ENCODE measurements at places on chromosomes 6 and 20.

DNA sequence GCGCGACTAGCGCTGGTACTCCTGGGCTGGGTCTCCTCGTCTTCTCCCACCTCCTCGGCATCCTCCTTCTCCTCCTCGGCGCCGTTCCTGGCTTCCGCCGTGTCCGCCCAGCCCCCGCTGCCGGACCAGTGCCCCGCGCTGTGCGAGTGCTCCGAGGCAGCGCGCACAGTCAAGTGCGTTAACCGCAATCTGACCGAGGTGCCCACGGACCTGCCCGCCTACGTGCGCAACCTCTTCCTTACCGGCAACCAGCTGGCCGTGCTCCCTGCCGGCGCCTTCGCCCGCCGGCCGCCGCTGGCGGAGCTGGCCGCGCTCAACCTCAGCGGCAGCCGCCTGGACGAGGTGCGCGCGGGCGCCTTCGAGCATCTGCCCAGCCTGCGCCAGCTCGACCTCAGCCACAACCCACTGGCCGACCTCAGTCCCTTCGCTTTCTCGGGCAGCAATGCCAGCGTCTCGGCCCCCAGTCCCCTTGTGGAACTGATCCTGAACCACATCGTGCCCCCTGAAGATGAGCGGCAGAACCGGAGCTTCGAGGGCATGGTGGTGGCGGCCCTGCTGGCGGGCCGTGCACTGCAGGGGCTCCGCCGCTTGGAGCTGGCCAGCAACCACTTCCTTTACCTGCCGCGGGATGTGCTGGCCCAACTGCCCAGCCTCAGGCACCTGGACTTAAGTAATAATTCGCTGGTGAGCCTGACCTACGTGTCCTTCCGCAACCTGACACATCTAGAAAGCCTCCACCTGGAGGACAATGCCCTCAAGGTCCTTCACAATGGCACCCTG is 1.6 kb downstream of the TPBG start:
- DNase-seq: no peak

- DNase-seq: no peak
Measured at GRCh38 chr6:125791820-125792165, 1.0 kb downstream of the NCOA7 start.

DNA sequence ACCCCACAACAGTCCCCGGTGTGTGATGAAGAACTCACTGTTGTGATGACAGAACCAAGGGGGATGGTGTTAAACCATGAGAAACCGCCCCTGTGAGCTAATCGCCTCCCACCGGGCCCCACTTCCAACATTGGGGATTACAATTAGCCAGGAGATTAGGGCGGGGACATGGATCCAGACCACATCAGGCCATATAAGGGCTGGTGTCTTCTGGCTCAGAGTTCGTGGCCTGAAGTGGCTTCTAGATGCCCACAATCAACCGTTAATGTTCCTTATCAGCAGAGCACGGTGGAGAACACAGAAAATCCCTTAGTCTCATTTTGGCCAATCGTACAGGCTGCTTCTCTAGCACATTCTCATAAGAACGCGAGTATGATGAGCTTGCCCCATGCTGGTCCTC is 10.9 kb upstream of the MAS1 start:
- no peak for DNase-seq

- no peak for DNase-seq
Measured at GRCh38 chr20:45290677-45291355, 15.8 kb upstream of the RBPJL start.

DNA sequence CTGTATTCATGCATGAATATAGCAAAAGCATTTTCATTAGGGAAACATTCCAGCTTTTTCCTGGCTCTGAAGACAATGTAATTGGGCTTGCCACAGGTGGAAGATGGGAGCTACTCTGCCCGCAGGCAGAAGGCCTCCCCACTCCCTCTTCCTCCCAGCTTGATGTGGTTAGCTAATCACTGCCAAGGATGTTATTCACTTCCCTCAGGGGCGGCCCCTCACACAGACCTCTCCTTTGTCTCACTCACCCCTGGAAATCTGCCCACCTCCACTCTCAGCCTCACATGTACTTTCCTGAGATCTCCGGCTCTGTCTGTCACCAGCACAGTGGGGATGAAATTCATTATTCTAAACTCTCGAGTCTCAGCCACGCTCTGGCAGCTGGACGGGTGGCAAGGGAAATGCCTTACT is 100.7 kb downstream of the ANKRD60 start:
- DNase-seq: no peak

GRCh38 chr20:382291-383115 is 1.9 kb downstream of the TRIB3 start:
- DNase-seq: no peak

GRCh38 chr6:100809346-100809745 is 71.8 kb downstream of the ASCC3 start:
- DNase-seq: no peak

- no peak for DNase-seq
Measured at GRCh38 chr6:165081944-165082532, 227.4 kb downstream of the C6orf118 start.

DNA sequence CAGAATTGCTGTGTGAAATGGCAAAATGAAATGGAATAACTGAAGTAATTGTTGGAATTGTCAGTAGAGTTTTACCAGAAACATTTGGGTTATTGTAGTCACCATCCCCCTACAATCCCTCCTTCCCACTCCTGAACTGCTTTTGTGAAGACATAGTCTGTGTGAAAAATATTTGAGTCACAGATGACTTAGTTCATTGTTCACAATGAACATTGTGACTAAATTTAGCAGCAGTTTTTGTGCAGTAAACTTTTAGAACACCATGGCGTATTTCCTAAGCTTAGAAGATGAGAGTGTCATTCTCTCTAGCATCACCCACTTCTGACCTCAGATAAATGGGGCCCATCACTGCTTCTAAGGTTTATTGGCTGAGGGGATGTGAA is 11.0 kb downstream of the OTOR start:
- DNase-seq: no peak

DNA sequence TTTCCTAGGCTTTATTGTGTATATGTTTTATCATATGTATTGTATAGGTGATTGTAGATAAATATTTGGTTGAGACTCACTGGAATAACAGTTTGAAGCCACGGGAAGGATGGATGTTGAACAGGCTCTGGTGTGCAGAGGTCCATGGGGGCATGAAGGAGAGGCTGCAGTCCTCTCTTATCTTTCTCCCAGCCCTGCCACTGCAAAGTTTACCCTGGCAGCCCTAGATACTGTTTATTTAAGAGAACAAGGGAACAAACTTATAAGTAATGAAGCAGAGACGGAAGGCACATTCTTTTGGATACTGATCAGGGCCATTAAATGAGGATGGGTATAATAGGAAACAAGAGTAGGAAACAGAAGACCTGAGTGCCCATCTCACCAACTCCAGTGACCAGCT is 103.6 kb upstream of the SCGN start:
- DNase-seq: no peak

DNA sequence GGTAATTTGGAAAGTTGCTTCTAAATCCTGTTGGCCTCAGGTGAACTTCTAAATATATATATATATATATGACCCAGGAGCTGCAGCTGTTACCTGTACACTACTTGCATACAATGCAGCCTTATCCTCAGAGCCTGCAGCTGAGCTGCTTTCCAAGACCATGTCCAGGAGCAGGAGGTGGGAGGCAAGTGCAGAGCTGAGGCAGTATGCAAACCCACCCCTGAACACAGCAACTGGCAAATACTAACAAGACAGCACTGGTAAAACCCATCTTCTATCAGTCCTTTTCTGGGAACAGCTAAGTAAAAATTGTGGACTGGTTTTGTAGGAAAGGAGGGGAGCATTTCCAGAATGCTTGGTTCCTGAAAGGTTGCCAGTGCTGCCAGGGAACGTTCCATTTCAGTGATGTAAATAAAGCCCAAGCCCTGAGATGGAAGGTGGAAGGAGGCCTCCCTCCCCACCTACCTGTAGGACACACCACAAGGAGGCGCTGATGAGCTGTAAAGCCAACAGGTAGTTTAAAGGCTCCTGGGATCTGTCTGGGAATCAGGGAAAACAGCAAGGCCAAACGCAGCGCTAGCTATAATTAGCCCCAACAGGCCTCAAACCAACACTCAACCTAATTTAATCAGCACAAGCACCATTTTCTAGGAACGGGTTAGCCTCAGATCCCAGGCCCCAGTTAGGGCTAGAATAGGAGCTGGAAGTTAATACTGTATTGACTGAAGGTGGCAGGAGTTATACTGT is 93.8 kb upstream of the MAP7 start:
- no peak for DNase-seq

DNA sequence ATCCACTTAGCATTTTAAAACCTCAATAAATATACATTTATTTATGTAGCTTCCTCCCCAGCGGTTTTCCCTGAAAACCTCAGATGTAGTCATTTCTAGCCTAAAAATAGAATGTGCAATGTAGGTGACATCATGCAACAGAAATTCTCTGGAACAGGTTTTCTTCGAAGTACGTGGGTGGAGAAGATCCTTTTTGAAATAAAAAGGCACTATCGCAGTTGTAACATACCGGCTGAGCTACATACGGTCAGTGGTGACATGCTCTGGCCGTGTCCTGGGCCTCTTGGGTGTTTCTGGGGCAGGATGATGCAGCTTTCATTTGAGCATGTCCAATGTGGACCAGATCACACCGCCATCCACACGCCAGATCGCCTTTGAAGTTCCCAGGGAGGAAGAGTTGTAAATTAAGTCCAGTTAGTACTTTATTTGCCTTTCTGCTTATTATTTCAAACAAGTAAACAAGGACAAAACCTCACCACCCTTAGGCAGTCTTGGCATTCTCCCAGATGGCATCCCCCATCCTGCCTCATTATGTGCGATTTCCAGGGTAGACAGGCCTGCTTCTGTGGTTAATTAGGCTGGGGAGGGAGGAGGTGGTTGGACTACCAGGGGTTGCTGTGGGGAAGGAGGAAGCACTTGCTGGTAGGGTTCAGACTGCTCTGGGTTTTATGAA is 109.5 kb upstream of the CLDN20 start:
- DNase-seq: no peak

GRCh38 chr6:81608776-81609175 is 143.7 kb downstream of the TENT5A start:
- no peak for DNase-seq

GRCh38 chr6:82958551-82958950 is 107.1 kb downstream of the UBE3D start:
- DNase-seq: no peak

DNA sequence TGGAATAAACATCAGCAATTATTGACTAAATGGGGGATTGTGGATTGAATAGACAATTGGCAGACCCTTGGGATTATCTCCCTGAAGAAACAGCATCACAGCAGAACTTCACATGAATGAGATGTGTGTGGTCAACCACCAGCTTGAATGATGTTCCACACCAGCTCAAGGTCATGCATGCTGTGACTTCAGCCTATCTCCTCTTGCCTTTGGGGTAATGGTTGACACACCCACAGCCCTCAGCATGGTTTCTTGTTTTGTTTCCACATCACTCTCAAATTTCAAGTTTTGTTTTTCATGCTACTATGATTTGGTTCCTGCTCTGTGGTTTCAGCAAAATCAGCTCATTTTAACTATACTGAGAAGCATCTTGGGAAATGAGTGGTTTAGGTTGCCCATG is 94.3 kb downstream of the PAK5 start:
- no peak for DNase-seq

- DNase-seq: no peak
Measured at GRCh38 chr6:129251669-129252376, 368.9 kb downstream of the LAMA2 start.

DNA sequence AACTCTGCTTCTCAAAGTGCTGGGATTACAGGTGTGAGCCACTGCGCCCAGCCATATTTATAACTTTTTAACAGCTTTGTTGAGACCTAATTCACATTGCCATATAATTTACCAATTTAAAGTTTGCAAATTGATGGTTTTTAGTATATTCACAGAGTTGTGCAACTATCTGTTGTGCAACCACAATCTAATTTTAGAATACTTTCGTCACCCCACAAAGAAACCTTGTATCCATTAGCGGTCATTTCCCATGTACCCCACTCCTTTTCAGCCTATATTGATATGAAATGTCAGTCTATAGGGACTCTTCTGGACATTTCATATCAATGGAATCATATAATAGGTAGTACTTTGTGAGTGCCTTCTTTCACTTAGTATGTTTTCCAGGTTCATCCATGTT is 55.8 kb downstream of the FOXO3 start:
- no peak for DNase-seq

DNA sequence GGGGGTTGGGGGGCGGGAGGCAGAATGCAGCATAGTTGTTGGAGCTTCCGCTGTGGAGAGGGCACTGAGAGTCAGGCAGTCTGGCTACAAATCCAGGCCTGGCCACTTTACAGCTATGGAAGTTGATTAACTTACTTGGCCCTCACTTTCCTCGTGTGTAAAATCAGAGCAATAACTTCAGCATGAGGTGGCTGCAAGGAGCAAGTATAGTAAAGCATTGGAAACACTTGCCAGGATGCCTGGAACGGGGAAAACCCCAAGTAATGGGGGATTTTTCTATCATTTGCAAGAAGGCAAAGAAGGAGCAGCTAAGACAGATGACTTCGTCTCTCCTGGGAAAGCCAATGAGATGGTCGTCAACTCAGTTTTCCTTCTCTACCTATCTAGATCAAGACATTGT is 35.8 kb downstream of the AGPAT4 start:
- no peak for DNase-seq

- no peak for DNase-seq
Measured at GRCh38 chr6:157424491-157425020, 43.6 kb downstream of the ZDHHC14 start.

GRCh38 chr20:59031564-59032022 is 542 bp downstream of the ATP5F1E start:
- no peak for DNase-seq

DNA sequence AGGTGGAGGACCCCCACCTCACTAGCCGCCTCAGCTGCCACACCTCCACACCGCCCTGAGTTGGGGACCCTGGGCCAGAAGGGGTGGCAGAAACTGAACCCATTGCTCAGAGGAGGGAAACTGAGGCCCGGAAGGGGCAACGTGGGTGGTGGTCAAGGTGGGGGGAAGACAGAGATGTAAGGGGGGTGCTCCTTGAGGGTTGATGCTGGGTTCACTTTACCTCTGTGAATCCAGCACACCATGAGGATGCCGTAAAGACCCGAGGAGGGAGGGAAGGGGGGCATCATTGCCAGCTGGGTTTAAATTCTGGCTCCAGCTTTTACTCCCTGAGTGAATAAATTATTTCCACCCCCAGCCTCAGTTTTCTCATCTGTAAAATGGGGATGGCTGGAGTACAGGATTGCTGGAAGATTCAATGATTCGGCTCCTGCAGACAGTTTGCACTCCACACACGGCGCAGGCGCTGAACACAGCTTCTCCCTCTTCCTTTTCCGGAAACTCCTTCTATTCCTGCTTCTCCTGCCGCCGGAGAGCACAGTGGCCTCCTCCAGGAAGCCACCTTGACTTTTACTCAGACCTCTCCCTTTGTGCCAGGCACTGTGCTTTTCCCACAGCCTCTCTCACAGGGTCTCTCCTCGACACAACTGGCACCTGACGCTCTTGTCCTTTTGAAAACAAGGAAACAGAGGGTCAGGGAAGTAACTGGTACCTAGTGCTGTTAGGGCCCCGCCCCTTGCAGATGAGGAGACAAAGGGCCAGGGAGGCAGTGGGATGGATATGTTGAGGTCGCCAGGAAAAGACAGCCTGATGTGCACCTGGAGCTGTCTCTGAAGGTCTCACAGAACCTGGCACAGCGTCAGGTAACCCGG is 59.4 kb downstream of the UBE2V1 start:
- no peak for DNase-seq

GRCh38 chr20:17327185-17328148 is 100.6 kb downstream of the PCSK2 start:
- DNase-seq: no peak
